ENCODE measurements at places on chromosomes 7 and 10.

DNA sequence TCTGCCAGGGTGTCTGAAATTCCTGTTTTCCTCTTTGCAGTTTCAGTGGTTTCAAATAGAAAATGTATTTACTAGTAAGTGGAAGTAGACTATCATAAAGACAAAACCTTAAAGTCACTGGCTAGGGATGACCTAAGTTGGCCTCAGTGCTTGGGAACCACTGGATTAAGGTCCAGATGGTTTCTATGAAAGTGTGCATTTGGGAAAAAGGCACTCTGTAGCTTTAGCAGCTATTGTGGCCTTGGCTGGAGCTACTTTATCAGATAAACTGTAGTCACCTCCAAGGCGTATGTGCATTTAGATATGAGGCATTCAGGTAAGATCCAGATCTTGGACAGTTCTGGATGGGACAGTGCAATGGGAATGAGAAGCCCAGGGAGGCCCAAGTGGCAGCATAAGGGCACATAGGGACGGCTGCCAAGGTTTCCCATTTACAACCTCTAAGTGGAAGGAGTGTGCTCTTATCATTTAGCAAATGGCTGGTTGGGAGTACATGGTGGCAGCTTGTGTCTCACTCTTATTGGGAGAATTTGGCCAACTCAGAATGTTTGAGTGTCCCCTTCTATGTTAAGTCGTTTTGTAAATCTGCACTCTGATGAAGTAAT lies 185.6 kb downstream of the LRMDA start:
- no peak for DNase-seq

GRCh38 chr10:114653926-114654325 lies 4.1 kb downstream of the ABLIM1 start:
- no peak for DNase-seq

DNA sequence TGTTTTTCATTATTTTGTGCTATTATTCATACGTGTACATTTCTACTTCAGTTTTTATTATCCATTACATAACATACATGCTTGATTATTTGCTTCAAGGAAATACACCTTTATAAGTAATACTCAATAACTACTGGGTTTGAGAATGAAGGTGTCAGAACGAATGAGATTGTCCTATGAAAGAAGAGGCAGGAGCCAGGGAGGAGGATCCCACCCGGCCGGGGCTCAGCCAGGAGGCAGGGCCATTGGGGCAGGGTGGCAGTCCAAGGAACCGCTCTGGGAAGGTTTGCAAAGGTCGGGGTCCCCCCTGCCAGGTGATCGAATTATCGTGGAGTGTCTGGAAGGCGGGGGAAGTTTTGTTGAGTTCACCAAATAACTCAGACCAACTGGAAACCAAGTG lies 9.1 kb downstream of the TRIM56 start:
- no peak for DNase-seq

DNA sequence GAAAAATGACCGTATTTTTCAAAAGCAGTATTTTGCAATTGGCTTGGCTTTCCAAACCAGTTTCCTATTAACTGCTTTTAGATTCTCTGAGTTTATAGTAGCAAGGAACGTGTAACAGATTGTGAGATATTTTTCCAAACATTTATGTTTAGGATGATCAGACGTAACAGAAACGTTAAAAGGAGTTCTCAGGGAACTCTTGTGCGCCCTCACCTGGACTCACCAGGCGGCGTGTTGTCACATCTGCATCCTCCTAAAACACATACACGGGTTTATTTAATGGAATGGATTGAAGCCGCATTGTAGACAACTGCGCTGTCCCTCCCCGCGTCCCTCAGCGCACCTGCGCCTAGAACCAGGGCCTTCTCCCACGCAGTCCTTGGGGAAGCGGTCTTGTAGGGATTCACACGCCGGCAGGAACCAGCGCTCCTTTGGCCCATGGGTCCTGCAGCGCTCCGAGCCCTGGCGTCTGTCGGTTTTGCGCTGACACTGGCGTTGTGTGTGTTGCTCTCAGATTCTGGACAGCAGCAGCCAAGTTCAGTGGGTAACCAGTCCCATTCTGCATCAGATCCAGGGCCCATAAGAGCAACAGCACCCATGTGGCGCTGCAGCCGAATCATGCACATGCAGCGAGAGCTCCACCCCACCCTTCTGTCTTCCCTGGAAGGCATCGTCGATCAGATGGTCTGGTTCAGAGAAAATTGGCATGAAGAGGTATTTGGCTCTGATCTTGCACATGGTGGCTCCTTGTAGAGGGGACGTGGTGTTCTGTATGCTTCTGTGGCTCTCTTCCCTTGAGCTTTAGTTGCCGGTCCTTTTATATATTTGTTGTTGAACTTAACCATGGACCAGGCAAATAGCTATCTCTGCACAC lies 114.9 kb downstream of the TRRAP start:
- DNase-seq: no peak

GRCh38 chr7:70952311-70952710 lies 179.6 kb upstream of the GALNT17 start:
- DNase-seq: no peak

DNA sequence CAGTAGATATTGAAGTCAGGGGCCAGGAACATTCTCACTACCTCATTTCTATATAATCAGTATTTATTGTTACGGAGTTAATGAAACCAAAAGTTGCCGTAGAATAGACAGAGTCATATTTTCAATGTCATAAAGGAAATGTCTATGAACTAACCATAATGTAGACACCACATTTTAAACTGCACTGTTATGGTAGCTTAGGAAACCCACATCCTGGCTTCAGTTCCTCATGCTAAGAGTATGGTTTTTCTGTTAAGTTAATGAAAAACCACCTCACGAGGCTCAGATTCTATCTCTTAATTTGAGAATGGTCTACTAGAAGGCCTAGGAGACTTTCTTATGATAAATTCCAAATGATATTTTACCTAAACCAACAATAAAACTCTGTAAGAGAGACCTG lies 166.5 kb downstream of the TMEM26 start:
- DNase-seq: no peak

GRCh38 chr10:133182190-133182589 lies 22.2 kb downstream of the KNDC1 start:
- DNase-seq: no peak

DNA sequence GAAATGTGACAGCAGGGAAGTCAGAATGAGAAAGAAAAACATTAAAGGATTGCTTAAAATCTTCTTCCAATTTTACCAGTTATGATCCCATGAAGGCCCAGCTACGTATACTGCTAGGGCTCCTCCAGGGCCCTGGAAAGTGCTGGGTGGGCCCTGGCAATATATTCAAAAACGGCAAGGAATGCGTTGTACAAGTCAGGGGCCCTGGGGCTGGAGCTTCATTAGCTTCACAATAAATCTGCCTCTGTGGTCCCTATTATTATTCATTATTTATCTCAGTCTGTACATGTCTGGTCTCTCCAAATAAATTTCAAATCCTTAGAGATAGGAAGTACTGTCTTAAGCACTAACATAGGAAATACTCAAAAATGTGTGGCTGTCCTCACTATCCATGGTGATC lies 7.6 kb downstream of the JAZF1 start:
- no peak for DNase-seq

- no peak for DNase-seq
Observed at GRCh38 chr10:30000802-30001571, 58.4 kb downstream of the JCAD start.

DNA sequence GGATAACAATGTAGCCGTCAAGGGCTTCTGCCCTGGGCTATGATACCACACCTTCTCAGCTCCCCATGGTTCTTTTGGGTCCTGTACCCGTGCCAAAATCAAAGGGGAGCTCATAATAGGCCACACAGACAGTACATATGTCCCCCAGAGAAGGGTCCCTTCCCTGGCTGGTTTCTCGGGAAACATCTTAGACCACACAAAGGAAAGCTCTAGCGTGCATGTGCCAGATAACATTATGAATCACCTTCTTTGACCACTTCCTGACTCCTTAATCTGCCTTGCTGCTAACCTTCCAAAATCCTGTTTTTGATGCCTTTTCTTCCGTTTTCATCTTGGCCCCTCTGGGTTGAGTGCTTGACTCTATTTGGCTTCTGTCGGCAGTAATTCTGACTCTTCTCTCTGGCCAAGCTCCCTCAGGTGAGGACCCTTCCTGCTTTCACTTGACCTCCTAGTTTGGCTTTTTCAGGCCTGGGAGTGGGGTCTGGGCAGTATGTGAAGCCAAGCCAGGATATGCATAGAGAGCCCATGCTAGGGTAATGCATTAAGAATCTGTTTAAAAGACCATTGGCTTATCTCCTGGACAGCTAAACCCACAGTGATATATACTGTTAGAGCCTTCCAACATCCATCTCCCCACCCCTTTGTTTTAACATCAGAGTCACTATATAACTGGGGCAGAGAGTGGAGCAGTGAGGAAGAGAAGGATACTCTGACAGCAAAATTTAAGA lies 84.8 kb downstream of the ANLN start:
- no peak for DNase-seq

GRCh38 chr10:52136921-52137320 lies 177.2 kb upstream of the DKK1 start:
- DNase-seq: peak; percentile 70

DNA sequence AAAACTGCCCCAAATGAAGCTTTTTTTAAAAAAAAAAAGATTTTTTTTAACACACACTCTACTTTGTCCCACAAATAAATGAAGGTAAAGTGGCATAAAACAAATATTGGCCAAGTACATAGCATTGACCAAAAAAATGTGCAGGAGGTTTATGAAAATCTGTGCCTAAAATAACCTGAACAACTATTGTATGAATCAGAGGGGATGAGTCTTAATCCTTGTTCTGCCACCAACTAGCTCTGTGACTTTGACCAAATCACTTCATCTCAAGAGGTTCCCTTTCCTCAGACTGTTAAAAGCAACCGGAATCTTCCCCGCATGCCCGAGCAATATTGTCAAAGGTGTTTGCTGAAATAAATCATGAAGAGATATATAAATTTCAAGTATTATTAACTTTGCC lies 150.4 kb upstream of the NEBL start:
- DNase-seq: no peak

DNA sequence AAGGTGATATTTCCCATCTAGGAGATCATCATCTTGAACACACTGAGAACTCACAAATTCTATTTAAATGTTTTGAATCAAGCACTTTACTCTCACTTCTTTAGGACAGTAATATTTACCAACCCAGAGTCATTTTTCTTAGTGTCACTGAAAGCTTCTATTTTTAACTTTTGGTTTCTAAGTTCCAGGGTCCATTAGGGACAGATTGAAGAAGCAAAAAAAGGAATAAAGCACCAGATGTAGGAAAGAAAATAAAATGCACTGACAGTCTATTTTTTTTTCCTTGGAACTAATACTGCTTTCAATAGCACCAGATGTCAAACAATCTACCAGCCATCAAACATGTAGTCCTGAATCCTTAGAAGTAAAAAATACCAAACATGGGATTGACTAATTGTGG lies 526.7 kb upstream of the LRRN3 start:
- DNase-seq: no peak

DNA sequence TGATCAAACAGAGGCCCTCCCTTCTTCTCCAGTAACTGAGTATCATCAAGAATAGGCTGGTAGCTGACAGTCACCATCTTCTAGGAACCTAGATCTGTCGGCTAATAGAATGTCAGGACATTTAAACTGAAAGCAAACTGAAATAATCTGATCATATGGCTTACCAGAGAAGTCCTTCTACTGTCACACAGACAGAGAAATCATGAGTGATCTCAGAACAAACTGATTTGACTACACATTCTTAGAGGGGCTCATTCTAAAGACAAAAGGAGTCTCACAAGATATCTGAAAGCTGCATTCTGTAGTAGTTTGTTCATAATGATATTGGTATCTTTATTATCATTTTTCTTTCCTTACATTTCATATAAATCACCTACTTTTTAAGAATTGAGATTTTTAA lies 130.9 kb upstream of the ADCY1 start:
- DNase-seq: no peak

DNA sequence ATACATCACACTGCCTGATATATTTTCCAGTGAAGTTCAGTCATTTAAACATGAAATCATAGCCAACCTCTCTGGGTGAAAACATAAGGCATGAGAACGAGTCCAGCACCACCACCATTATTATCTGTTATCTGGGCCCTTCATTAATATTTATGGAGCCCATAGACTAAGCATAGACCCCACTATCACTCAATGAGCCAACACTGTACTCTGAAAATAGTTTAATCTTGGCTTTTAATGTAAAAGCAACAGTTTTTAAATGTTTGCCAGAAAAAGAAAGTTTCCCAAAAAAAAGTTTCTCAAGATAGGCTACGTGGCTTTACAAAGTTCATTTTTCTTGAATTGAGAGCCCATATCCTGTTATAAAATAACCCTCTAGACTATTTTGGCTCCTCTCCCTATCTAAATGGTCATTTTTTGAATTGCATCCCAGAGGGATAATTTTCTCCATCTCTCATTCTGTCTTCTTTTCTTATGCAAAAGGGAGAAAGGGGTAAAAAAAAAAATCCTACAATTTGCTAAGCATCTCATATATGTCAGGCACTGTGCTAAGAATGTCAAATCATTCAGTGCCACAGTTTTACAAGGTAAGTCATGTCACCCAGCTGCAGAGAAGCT lies 66.1 kb downstream of the FZD1 start:
- no peak for DNase-seq
